ENCODE measurements at places on chromosomes 2 and 18.

DNA sequence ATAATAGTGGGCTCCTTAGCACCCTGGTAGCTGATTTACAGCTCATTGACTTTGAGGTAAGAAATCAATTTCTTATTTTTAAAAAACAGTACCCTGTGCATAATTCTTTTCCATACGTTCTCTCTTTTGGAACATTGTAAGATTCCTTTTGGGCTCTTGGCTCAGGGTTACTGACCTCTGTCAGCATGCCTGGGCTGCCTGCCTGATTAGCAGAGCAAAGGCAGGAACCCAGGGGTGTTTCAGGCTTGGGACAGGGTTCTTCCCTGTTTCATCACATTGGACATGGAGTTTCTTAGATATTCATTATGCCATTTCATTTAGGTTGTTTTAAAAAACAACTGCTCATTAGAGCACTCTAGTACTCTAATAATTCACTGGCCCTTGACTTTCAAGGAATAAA lies 73.8 kb upstream of the ITM2C start:
- no peak for DNase-seq

DNA sequence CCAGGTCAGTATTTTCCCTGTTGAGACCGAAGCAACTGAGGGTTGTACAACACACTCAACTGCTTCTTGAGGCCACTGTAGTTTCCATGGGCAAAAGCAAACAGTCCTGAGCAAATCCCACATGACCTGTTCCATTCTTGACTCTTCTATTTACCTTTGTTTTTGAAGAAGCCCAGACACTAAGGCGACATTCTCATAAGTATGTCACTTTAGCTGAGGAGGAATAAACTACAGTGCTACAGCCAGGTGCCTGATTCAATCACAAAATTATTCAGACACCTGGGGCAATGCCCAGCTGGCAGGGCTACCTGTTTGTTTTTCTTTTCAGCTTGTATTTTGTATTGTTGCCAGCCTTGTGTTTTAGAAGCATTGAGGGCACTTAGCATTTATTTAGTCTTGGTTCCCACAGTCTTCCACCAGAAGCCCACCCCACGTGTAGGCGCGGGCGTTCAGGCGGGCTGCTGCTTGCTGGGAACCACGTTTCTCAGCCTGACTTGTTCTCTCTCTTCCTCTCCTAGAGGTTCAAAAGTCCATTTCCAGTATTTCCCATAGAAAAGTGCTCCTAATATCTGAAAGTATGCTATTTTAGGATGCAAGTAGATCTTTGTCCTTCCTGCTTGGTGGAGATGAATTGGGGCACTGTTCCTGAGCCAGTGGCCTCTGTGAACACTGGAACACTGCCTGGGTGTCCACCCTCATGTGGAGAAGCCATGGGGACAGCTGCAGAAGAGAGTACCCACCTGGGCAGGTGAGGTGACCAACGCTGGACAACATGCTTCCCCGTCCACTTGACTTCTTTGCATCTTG lies 99.0 kb upstream of the COPS8 start:
- no peak for DNase-seq

- DNase-seq: no peak
Observed at GRCh38 chr2:126368758-126369157, 287.2 kb upstream of the GYPC start.

DNA sequence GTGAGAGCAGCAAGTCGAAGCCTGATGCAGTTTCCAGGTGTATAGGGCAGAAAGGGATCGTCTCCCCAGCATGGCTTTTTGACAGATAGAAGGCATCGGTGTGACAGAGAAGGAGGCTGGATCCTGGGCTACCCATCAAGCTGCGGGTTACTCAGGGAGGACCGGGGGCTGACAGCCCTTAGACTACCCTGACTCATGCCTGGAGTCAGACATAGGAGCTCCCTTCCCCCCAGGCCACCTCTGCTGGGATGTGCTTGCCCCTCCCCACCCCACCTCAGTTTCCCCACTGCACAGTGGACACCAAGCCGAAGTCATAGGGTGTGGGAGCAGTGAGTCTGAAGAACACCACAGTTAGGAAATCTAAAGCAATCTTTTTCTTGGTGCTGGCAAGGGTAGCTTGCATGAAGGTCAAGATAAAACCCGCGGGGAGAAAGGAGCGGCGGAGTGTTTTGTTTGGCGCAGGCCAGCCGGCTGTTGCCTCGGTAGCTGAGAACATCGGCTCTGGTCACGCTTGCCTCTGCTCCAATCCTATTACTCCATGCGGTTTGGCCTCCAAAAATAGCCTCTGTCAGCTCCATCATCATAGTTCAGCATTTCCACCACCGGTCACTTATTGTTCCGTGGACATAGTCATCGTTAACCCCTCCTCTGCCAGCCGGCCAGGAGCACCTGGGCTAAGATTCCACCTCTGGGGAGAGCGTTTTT lies 169.2 kb upstream of the GLI2 start:
- peak; percentile 73 for DNase-seq

- no peak for DNase-seq
Observed at GRCh38 chr2:157327200-157327599, 1.6 kb upstream of the ERMN start.

DNA sequence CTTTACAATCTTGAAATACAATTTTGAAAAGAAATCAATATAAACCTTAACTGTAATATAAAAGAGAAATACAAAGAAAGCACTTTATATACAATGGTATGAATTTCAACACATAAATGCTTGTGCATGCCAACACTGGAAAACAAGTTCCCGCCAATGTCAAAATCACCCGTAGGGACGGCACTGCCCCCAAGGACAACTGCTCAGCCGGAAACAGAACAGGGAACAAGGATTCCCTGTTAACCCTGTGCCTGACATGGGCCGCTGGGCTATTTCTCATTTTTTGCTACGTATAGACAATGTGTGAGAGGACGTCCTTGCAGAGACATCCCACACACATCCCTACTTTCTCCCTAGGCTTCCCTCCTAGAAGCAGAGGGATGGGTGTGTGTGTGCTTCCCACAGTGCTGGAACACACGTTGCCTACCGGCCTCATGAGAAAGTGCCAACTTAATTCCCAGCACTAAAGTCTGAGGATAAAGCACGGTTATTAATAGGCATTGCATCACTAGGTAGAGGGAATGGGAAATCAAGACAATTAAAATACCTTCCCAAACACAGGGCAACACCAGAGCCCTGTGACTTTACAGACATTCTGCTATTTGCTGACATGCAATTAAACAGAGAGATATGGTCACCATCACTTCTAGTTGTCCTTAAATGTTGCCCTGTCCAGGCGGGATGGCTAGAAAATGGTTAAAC lies 14.4 kb downstream of the AFG3L2 start:
- DNase-seq: no peak

DNA sequence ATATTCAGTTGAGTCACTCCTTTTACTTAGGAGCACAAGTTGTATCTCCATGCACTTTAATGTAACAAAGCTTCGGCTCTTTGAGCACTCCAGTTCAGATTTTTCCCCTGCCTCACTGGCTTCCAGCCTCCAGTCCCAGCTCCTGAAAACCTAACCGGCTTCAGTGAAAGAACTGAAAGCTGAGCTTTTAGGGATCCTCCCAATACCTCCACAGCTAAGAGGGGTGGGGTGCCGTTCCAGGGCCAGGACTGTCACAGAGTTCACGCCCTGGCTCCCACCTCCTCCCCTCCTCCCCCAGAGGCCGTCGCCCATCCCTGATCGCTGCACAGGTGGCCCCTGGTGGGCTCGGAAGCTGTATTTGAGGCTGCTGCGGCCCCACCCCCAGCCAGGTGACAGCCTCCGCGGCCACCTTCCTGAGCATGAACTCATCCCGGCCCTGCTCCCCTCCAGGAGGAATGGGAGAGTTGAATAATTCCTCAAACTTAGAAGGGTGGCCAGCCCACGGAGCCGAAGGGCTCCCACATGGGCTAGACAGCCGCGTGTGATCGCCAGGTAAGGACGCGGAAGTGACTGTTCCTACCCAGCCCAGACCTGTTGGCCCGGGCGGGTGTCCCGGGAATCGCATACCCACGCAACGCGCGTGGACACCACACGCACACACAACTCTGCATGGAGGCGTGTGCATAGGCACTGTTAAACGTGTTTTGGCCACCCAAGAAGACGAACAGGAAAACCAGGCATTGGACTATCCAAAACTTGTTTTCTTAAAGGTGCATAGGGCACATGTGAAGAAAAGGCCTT lies 1.8 kb downstream of the MYO5B start:
- DNase-seq: peak; percentile 40

- DNase-seq: peak; percentile 17
Observed at GRCh38 chr2:172484253-172484652, 56.9 kb downstream of the ITGA6 start.
